ENCODE measurements at places on chromosomes 12 and 14.

GRCh38 chr12:3206536-3207072 lies 129.4 kb downstream of the TSPAN9 start:
- DNase-seq = no peak

DNA sequence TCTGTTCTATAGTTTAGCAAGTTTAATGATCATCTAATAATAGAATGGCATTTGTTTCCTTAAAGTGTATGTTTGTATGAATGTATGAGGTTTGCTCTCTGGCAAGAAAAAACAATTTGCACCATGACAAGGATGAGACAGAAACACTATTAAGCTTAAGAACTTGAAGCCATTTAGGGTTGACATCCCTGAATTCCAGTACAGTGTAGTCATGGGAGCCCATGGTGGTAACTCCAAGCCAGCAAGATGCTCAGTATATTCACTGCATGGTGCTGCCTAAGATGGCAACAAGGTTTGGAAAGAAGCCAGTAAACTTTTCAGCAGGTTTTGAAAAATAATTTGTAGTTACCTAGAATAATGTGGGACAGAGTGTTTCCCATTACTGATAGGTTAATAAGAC lies 158.6 kb downstream of the PRIMA1 start:
- DNase-seq = no peak

- no peak for DNase-seq
These were observed 3.9 kb downstream of the NACA start for GRCh38 chr12:56721216-56721615.

DNA sequence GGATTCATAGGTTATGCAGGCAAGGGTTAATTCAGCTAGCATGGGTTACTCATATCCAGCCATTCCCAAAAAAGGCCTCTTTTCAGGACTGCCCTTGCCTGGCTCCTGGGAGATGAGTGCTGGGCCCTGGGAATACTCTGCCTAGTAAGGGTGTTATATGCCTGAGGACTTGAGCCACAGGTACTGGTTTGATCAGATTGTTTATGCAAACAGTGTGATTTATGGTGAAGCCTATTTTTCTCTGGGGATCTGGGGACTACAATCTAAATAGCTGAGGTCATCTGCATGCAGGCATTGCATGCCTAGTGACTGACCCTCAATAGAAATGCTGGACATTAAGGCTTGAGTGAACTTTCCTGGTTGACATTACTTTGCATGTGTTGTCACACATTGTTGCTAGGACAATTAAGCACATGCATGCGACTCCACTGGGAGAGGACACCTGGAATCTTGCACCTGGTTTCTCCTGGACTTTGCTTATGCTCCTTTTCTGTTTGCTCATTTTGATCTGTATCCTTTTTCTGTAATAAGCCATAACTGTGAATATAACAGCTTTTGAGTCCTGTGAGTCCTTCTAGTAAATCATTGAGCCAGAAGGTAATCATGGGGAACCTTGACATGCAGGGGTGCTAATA lies 73.0 kb downstream of the RAD51B start:
- DNase-seq = no peak

GRCh38 chr12:84329938-84330337 lies 582.7 kb downstream of the SLC6A15 start:
- no peak for DNase-seq

- DNase-seq = no peak
These were observed 4.5 kb downstream of the FOXA1 start for GRCh38 chr14:37590428-37591139.

DNA sequence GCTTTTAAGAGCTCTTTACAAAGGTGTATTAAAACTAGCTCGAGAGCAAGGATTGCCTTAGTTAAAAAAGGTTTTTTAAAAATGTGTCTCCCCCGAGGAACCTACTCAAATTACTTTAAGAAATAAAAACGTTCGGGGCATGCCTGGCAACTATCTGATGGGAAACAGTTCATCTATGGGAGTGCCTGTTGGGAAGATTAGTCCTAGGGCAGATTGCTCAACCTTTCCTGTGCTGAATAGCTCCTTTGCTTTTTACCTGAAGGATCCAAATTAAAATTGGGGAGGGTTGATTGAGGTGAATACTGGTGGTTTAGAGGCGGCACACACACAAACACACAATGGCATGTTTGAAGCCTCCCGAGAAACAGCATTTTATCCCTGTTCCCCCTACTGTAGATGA lies 541.4 kb upstream of the ATP2B1 start:
- no peak for DNase-seq

DNA sequence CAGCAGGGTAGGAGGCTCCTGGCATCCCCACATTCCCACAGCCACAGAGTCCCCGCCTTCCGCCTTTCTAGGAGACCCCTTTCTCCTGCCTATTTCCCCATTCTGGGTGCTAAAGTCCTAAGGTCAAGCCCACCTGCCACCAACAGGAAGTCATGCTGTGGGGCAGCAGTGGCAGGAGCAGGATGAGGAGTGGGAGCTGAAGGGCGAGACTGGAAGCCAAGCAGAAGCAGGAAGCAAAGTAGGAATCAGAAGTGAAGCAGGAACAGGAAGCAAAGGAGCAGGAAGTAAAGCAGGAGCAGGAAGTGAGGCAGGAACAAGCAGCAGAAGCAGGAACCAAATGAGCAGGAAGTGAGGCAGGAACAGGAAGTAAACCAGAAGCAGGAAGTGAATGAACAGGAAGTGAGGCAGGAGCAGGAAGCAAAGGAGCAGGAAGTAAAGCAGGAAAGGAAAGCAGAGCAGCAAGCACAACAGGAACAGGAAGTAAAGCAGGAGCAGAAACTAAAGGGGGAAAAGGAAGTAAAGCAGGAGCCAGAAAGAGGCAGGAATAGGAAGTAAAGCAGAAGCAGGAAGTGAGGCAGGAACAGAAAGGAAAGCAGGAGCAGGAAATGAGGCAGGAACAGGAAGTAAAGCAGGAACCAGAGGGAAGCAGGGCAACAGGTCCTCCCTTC lies 38.3 kb upstream of the RIMBP2 start:
- no peak for DNase-seq

DNA sequence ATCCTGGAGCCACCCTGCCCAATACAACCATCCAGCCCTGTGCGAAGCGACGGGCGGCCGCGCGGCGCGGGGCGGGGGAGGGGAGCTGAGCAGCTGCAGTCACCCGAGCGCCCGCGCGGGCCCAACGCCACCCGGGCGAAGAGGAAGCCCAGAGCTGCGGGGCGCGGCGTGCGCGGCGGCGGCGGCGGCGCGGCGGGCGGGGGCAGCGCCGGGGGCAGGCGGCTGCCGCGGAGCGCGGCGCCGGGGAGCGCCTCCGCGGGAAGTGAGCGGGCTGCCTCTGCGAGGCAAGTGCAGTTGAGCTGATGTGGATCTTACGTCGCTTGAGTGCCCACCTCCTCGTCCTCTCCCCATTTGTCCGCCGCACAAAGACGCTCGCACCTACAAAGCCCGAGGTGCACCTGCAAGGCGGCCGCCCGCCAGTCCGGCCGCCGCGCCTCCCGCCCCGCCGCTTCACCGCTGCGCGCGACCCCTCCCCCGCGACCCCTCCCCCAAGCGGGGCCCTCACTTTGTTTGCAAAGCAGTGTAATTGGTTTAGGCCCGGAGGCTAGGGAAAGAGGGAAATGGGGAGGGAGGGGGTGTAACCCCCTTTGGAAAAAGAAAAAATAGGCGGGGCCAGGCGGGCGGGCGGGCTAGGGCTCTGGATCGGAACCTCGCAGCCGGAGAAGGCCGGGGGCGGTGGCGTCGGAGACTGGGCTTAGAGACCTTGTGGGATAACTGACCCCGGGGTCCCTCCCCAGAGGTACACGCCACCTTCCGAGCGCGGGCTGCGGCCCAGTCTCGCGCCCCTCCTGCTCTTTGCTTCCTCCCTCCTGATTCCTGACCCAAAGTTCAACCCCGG lies at the start of the genes FOXA1 and TTC6:
Gene FOXA1 (minus strand): TSS at position 279 of the 838 bp plus-strand sequence. CDS start 277 bp downstream, at position 2.
Gene TTC6 (plus strand): TSS at position 659 of the 838 bp plus-strand sequence. CDS start 26,436 bp downstream, outside the sequence.
- no peak for DNase-seq

DNA sequence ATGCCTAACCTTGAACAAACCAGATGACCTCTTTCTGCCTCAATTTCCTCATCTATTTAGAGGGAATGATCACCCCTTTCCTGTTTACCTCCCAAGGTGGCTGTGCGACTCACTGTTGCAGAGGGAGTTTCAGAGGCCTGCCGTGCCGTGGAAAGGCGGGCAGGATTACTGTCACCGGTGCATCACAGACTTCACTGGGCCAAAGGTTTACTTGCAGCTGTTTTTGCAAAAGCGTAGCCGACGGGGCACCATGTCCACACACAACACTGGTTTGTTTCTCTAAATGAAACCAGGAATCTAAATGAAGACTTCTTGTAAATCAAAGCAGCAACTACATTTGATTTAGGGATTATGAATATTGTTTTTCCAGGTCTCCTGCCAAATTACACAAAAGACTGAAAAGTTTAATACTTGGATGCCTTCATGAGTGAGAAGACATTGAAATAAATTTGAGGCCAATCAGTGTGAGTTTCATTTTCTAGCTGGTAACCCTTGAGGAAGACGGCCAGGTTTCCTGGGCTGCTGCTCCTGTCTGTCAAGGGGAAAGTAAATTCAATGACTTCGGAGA lies 696.1 kb upstream of the TMEM132C start:
- DNase-seq = no peak

DNA sequence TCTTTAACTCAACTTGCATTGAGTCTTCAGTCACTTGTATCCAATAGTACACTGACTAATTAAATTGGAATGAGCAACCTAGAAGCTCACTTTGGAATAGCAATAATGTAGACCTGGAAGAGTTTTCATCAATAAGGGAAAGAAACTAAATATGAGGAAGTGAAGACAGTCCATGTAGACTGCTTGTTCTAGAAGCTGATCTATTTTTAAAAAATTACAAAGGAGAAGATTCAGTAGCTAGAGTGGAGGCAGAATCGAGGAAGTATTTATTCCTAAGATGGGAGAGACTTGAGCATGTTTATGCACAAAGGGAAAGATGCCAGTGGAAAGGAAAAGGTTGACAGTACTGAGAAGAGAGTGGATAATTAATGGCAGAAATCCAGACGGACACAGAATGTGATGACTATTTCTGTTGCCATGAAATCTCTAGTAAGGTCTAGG lies 156.3 kb upstream of the PDE3A start:
- no peak for DNase-seq

GRCh38 chr12:2233034-2233433 lies 180.2 kb downstream of the CACNA1C start:
- DNase-seq = no peak

GRCh38 chr14:37089410-37089809 lies 83.0 kb downstream of the SLC25A21 start:
- no peak for DNase-seq

DNA sequence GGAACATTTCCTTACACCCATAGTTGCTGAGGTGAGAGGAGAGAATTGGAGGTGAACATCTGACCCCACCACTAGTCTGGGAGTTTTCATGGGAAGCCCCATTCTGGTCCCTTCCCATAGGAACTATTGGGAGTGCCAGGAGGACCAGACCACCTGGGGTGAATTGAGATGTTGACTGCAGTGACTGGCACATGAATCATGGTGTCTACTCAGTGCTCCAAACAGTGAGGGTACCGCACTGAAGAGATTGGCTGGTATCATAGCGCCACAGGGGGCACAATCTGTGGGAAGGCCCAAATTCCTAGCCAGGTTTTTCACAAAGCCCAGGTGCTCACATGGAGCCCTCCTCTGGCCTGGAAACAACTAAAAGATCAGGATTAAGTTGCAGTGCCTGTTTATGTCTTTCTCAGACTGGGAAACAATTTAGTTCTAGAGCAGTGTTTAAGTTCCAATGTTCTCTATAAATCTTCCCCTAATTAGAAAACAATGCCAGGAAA lies 3.7 kb upstream of the RNASE9 start:
- DNase-seq = no peak

DNA sequence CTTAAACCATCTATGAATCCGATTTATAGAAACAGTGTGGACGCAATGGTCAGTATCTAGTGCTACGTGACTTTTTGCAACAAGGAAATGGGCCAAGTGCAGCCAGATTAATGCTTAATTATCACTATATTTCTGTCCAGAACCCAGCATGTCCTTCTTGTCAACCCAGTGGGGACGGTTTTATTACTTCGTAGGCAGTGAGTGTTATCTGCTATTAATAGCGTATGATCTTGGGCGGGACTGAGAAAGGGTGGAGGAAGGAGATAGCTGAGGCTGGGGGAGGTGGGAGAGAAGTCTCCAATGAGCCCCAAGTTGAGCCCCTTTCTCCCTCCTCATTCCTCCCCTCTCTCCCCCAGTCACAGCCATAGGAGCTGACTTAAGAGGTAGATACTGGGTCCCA lies 59.7 kb upstream of the FAM222A start:
- DNase-seq = no peak

GRCh38 chr14:33774161-33774560 lies 176.7 kb downstream of the EGLN3 start:
- no peak for DNase-seq

GRCh38 chr12:75289753-75290152 lies 40.4 kb downstream of the CAPS2 start:
- no peak for DNase-seq

DNA sequence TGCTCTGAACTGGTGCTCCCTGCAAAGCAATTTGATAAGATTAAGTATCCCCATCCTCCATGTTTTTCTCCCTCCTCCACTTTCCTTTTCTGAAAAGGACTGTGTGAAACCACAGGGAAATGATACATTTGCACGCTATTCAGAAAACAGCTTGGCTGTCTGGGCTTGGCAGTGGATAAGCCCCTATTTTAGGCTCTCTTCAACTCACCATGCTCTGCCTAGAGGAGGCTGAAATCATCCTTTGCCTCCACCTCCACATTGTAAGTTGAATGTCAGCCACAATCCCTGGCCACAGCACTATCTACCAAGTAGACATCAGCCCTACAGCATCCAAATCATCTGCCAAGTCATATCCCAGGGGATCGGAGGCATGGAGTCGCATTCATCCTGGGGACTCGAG lies 642.3 kb downstream of the RPS29 start:
- DNase-seq = no peak

DNA sequence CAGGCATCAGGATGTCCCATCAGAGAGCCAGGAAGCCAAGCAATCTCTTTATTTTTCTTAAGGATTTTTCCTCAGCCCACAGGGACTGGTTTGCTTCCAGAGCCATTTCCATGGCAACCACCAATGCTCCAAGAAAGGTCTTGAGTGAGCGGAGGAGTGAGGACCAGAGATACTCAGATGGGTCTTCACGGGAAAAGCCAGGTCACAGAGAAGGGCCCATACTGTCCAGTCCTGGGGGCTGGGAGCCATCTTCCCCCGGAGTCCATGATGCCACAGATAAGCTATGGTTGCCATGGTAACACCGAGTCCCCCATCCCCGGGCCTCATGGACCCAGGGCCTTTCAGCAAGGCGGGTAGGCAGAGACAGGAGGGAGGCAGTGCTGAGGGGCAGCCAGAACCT lies 28.6 kb downstream of the CMKLR1 start:
- DNase-seq = no peak

DNA sequence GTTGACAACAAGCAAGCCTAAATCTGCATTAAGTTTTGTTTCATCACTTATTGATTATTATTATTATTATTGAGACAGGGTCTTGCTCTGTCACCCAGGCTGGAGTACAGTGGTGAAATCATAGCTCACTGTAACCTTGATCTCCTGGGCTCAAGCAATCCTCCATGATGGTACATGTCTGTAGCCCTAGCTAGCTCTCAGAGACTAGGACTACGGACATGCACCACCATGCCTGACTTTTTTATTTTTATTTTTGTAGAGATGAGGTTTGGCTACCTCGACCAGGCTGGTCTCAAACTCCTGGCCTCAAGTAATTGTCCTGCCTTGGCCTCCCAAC lies 35.7 kb upstream of the STK38L start:
- DNase-seq = no peak
